ENCODE measurements at places on chromosomes 3 and 15.

GRCh38 chr3:117921411-117921810 lies 1113.2 kb downstream of the IGSF11 start:
- DNase-seq: no peak

DNA sequence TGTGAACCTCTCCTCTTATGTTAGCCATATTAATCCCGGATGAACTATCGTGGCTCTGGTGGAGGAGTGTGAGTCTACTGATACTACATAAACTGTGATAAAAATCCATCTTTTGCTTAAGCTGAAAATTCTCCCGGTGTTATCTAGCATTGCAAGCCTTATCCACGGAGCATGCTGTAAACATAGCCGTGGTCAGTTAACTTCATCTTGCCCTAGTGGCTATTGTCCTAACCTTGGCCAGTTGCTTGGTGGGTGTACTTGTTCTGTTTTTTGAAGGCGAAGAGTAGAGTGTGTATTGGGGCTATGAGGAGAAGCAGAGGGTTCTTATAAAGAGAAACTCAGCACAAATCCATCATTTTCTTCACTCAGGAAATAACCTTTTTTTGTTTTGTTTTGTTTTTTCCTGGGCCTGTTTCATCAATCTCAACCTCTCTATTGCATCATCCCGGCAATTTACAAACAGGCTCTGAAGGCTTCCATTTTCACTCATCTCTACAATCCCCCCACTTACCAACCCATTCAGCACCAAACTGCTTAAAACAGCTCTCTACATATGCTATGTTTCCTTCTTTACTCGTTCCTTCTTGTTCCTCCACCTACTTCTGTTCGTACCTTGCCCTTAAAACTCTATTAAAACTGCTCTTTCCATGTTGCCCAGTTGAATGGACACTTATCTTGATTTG lies 135.5 kb upstream of the PTX3 start:
- DNase-seq: no peak

DNA sequence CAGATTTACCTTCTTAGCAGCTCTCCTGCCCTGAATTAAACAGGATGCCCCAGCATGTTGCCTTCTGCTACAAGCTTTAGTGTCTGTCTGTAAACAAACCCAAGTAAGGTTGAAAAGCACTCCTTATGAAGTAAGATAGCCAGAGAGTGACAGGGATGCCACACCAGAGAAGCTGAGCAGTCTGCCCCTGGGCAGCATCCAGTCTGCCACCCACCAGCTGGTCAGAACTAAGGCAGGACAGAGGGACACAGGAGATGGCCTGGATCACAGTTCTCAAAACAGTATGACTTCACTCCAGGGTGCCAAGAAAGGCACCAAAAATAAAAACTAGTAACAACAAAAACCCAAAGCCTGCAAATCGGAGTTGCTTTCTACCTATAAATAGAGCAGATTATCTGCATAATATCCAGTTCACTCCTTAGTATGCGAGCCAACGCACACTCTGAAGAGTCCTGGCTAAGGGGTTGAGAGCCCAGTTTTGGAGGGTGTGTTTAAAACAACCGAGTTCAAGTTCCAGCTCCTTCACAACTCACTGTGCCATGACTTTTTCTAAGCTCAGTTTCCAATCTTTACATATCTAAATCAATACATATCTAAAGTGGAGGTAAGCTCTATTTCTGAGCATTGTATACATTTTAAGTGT lies 198.9 kb downstream of the KCNMB2 start:
- DNase-seq: no peak

DNA sequence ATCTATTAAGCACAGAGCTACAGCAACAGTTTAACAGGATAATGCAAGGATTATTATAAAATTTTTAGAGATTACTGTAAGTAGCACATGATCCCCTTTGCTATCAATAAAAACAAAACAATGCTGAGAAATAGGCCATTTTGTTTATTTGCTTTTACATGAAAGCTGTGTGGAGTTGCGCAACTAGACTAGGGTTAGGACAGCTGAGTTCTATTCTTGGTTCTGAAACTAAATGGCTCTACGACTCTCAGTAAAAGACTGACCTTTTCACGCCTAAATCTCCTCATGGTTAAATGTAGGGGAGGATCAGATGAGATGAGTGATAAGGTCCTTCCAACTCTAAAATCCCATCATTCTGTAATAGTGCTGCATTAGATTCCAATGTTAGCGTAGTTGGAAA lies 25.0 kb downstream of the KCNMB2 start:
- DNase-seq: no peak

Data from muscle of leg (tissue), 16 donors.